ENCODE measurements at places on chromosomes 7 and 10.

DNA sequence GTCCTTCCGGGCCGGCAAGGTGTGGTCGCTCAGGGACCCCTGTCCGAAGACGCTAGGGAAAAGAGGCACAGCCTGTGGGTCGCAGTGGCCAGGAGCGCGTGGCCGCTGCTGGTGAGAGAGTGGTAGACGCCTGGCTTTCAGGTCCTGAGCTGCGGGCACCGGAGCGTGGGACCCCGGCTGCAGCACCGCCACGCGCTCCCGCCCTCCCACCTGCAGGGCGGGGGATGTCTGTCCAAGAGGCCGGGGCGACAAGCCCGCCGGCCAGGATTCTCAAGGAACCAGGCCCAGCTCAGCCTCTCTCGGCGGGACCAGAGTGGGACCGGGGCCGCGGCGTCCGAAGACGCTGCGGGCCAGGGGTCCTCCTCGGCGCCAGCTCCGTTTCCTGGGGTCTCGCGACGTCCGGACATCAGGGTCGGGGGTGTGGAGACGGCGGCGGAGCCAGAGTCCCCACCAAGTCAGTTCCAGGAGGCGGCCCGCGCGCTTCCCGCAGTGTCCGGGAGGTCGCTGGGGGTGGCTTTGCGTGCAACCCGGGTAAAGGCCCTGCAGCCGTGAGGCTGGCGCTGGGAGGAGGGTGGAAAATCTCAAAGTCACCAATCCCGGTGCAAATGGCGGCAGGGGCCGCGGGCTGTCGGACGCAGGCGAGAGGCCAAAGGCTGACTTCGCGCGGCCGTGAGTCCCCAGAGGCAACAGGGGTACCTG is 5.5 kb downstream of the ZNF503 start:
- no peak for DNase-seq

GRCh38 chr10:110566472-110567200 is 859 bp upstream of the SMC3 start:
- DNase-seq, result no peak

- DNase-seq, result no peak
These were observed 51.6 kb downstream of the PDGFA start for GRCh38 chr7:467856-468545.

- no peak for DNase-seq
These were observed 24.1 kb upstream of the CRHR2 start for GRCh38 chr7:30706316-30706715.

GRCh38 chr10:34864149-34865067 is 49.3 kb upstream of the PARD3 start:
- DNase-seq, result peak; percentile 10

DNA sequence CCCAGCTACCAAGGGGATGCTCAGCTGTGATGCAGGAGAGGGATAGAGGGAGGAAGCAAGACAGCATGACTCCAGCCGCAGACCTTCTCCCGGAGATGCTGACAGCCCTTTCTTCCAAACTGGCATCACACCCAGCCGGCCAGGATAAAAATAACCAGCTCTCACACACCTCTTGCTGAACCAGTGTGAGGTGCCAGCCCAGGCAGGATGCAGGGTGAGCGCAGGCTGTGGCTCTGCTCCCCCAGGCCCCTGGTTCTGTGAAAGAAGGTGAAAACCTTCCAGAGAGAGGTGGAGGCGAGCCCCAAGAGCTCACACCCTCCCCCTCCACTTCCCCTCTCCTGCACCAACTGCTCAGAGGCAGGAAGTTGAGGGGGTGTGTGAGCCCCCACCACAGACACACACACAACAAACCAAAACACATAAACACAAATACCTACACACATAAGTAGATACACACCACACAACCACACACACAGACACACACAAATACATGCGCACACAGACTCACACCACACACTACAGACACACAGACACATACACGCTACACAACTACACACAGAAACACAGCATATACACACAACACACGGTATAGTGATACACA is 4.0 kb downstream of the GPR15LG start:
- DNase-seq, result no peak

DNA sequence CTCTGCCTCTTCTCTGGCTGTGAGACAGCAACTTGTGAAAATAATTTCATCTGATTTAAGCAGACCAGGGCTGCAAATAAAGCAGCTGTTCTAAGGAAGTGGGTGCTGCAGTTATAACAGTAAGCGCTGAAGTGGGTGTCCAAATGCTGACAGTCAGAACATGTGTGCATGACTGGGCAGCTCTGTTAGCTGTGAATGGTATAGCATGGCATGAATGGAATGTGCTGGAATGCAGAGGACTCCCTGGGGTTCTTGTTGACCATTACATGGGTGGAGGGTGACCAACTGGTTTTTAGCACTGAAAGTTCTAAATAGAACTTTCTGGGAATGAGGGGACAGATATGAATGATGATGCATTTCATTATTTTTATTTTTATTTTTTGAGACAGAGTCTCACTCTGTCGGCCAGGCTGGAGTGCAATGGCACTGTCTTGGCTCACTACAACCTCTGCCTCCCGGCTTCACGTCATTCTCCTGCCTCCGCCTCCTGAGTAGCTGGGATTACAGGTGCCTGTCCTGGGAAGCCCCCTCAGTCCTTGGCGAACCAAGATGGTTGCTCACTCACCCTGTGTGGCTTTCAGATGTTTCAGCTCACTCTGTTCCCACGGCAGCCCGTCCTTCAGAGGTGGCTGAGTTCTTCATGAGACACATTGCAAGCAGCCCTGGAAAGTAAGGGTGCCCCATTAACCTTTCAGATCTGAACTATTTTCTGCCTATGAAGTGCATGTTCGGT is 319.8 kb upstream of the PHYHIPL start:
- DNase-seq, result peak; percentile 93

GRCh38 chr7:5528815-5529442 is 105.3 kb upstream of the TNRC18 start:
- no peak for DNase-seq

GRCh38 chr10:72176701-72177100 is 39.1 kb upstream of the ANAPC16 start:
- no peak for DNase-seq

- no peak for DNase-seq
These were observed 158.2 kb downstream of the ARHGAP12 start for GRCh38 chr10:31770307-31770902.

DNA sequence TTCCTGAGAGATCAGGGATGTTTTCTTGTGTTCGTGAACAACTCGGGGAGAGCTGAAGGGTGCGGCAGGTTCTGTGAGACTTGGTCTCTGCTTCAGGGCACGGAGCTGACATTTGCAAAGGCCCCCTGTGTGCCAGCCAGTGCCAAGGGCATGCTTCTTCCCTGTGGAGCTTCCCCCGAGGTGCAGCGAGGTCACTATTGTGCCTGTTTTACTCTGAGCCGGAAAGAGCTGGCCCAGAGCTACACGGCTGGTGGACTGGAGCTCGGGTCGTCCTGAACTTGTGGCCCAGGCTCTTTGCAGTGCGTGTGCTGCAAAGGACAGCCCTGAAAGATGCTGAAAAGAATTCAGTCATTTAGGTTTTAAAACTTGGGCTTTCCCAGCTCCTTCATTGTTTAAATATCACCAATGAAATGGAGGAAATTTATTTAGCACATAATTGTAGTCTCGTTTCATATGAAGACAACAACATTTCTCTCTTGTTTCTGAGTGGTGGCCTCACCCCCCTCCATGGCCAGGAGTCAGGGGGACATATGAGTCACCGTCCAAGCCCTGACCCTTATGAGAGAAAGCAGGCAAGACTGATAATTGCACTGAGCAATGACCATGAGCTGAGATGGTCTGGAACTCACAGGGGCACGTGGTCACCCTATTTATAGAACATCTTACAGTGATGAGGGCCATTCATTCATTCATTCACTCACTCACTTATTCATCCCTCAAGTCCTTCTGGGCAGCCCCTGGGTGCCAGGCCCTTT is 102.6 kb downstream of the PTPRE start:
- DNase-seq, result peak; percentile 17

- peak; percentile 8 for DNase-seq
These were observed 47.3 kb downstream of the CDHR3 start for GRCh38 chr7:106010331-106010730.

DNA sequence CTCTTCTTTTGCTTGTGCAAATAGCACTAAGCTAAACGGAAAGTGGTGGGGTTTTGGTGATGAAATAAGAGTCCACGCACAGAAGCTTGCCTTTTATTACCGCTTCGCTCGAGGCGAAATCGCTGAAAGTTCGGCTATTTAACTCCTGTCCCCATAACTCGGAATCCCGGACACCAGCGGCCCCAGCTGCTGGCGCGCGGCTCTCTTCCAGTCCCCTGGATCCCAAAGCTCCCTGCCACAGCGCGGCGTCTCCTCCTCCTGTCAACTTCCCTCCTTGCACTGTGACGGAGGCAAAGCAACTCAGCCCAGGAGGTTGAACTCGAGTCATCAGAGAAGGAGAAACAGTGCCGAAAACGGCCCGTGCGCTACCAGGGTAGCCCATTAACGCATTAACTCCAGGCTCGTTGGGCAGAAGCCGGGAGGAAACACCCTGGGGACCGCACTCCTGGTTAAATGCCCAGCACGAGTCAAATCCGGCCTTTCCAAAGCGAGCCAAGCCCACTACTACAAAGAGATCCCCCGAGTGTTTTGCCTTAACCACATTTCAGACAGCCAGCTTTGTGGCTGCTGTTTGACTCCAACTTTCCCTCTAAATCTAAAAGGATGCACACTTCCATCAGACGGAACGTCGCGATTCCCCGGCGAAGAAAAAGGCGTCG is 1.3 kb downstream of the SEMA3D start:
- peak; percentile 71 for DNase-seq

DNA sequence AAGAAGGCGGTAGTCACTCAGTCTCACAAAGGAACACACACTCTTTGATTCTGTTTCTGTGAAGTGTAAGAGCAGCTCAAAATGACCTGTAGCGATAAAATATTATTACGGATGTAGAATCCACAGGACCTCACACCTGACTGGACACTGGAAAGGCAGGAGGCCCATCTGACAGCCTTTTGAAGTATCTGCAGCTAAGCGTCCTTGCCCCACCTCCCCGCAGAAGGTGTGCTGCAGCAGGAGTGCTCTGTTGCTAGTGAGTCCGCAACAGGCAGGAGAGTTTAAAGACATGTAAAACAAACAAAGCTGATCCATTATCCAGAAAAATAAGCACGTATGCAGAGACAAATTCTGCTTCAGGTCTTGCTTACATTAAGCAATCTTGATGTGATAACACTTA is 355.5 kb downstream of the GPR158 start:
- no peak for DNase-seq

DNA sequence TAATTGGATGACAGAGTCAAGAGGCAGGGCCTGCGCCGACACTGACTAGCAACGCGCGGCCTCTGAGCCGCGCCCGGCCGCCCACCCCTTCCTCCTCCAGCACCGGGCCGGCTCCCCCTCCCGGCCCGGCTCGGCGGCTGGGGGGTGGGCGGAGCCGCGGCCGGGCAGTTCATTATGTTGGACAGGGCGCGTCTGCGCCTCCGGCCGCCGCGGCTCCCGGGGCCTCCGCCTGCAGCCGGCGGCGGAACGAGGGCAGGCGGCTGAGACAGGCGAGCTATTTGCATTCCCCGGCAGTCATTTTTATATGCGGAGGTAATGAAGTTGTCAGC is 106.7 kb downstream of the SNX10 start:
- peak; percentile 13 for DNase-seq

DNA sequence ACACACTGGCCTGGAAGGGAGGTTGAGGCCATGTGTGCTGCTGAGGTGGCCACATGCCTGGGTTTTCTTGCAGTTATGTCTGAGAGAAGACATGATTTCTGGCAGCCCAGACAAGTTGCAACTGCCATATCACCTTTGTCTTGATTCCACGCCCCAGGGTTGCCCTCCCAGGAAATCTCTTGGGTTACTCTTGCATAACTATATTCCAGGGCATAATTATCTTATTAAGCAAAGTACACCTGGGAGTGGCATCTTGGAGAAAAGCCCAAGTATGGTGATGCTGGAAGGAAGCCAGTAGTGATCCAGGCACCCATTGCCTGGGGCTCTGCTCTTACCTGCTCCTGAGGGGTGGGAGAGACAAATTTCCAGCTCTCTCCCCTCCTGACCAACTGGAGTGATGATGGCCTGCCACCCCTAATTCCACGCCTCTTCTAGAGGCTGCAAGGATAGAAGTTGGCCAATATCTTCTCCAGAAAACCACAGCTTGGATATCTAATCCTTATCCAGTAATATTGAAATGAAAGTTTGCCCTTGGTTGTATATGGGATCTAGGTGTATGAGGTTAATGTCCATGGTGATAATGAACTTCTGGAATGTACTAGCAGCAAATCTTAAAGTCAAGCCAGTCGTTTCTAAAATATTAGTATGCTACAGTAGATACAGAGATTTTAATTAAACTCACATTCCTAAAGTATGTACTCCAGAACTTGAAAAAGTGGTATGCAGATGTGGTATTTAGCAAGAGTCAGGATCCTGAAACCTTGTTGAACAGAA is 5.0 kb downstream of the AKR1B10 start:
- no peak for DNase-seq

DNA sequence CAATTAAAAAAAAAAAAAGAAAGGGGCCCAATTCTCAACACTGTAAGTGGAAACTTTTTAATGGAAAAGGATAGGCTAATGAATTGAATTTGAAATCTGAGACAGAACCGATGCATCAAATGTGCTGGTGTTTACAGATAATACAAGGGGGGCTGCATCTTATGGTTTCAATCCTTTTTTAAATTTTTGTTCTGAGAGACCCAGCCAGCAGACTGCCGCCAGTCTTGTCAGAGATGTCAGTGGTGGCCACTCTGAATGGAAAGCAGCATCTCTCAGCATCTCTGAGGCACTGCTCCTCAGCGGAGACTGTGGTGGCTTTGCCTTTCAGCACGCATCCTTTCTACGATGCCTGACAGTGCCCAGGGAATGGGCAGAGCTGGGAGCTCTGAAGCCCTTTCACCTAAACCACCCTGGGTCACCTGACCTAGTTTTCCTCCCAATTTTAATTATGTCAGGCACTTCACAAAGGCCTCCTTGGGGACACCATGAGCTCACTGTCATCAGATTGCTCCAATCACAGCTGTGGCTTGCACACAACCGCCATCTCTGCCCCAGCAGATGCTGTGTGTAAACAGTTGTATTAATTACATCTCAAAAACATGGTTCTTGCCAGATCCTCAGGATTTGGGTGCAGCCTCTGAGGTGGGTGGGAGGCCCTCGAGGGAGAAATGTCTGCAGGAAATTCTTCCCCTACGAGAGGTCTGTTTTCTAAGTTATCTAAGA is 81.2 kb downstream of the EGFR start:
- no peak for DNase-seq

DNA sequence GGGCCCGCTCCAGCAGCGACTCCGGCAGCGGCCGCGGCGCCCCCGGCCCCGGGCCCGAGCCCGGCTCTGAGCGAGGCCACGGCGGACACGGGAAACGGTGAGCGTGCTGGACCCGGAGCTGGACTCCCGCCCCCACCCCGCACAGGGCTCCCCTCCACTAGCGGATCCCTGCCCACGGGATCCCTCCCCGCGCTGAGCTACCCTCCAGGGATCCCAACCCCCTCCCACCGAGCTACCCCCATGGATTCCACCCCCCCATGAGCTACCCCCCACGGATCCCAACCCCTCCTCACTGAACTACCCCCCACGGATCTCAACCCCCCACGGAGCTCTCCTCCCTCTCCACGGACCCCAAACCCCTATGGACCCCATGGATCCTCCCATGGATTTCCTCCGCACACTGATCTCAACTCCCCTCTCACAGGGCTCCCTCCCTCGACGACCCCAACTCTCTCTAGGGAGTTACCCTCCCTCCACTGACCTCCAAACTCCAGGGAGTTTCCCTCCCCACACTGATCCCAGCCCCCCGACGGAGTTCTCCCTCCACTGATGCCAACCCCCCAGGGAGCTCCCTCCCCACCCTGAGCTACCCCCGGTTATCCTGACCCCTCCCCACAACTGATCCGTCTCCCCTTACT is 20.6 kb upstream of the HSPB1 start:
- no peak for DNase-seq

- DNase-seq, result no peak
These were observed 6.5 kb downstream of the AKR1B1 start for GRCh38 chr7:134452419-134452838.

GRCh38 chr7:24401628-24402593 is 117.9 kb downstream of the NPY start:
- DNase-seq, result peak; percentile 50

All from astrocyte of the spinal cord (primary cell).